Peyer's patch (tissue), 4 donors: ENCODE measurements at places on chromosomes 6 and 20.

DNA sequence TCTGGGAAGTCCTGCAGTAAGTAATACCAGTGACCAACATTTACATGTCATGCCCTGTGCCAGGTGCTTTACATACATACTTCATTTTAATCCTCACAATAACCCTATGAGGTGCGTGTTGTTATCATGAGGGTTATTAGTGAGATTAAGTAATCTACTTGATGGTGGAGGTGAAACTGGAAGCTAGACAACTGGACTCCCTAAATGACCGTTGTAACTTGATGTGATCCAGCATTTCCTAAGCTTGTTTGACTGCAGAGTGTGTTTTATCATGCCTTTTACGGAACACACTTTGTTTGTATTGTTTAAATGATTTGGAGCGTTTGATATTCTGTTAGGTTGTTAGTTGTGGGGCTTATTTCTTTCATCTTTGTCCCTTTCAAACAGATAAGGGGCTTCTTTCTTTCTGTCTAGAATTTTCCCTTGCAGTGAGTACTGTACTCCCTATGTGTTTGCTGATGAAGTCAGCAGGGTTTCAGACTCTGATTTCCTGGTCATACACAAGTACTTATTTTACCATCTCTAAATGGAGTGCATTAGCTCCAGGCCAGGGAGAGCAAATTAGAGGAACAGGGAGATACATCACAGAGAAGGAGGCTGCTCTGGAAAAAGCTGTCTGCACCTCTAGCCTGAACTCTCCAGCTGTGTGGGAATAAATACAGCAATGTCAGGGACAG is 29.7 kb downstream of the CHMP4B start:
- peaks cover 32% of the 10 kb centered on the region for H3K4me1 ChIP-seq
- H3K27ac ChIP-seq, result no peak overlapping the region
- no peaks in the 10 kb centered on the region for H3K27me3 ChIP-seq
- no peak overlapping the region for H3K4me3 ChIP-seq
- no peak for DNase-seq

- no peaks in the 10 kb centered on the region for H3K27me3 ChIP-seq
- no peak overlapping the region for H3K27ac ChIP-seq
- DNase-seq, result no peak
- no peaks in the 10 kb centered on the region for H3K36me3 ChIP-seq
- no peak overlapping the region for H3K4me3 ChIP-seq
These were observed 141.3 kb downstream of the ADGRB3 start for GRCh38 chr6:68776354-68776753.

DNA sequence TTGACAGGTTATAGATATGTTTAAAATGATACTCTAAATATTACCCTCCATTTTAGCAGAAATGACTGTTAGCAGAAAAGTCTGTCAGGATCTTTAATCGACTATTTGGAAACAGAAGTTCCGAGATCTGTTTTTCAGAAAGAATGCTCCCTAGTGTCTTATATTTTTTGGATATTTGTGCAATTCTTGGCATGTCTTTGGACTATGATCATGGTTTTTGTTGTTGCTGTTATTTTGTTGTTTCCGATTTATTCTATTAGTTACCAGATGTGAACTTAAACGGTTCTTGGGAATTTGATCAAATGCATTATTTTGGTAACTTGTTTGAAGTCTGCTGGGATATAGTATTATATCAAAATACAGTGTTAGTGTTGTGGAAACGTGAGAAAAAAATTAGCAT is 106.4 kb upstream of the CEP162 start:
- no peak overlapping the region for H3K27ac ChIP-seq
- H3K36me3 ChIP-seq, result no peaks in the 10 kb centered on the region
- H3K27me3 ChIP-seq, result no peaks in the 10 kb centered on the region

DNA sequence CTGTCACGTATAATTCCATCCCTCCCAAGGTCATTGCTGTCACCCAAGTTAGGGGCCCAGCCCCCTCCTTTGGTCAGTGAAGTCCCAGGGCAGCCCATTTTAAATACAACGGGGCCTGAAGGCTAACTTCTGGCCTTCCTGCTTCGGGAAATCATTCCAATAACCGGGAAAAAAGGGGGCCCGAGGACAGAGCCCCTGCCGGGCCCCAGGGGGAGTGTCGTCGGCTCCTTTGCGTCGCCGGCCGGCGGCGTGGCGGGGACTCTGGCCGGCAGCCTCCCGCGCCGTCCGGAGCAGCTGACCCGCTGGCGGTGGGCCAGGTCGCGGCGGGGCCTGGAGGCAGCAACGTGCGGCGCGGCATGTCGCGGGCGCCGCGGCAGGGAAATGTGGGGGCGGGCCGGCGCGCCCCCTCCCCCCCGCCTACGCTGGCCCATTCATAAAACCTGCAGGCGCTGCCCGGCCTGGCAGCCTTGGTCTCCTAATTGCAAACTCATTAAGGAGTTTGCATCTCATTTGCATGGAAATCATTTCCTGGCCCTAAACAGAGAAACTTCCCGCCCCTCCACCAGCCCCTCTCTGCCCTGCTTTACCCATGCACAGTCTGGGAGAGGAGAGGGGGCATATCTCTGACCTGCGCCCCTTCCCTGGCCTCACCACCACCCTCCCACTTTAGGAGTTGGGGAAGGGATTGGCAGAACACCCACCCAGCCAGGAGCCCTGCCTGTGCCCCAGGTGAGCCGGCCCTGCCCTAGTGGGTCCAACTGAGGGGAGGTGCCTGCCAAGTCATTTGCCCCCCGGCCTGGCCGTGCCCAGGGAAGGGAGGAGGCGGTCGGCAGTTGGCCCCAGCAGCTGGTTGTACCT is 50.7 kb downstream of the MRPL14 start:
- no peaks in the 10 kb centered on the region for H3K36me3 ChIP-seq
- H3K27ac ChIP-seq, result no peak overlapping the region
- peak; percentile 70 for DNase-seq
- H3K4me1 ChIP-seq, result no peaks in the 10 kb centered on the region
- no peak overlapping the region for H3K4me3 ChIP-seq

- no peaks in the 10 kb centered on the region for H3K4me1 ChIP-seq
- no peaks in the 10 kb centered on the region for H3K36me3 ChIP-seq
- H3K4me3 ChIP-seq, result no peak overlapping the region
- H3K27ac ChIP-seq, result no peak overlapping the region
- no peaks in the 10 kb centered on the region for H3K27me3 ChIP-seq
These were observed 102.1 kb downstream of the PRDM1 start for GRCh38 chr6:106188104-106188794.

DNA sequence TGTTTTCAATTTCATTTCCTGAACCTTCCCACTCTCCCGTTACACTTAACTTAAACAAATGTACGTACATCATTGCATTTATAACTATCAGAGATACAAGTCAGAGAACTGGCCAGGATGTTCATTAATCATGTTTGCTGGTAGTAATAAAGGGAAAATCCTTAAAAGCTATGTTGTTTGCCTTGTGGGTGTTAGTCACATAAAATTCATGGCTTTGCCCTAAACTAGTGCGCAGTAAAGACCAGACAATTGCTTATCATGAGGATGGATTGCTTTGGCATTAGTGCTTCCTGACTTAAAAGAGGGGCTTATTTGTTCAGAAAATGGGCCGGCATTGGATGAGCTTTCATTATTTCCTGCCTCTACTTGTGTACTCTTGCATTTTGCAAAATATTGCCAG is 1037.3 kb upstream of the FLRT3 start:
- H3K4me1 ChIP-seq, result no peaks in the 10 kb centered on the region
- no peak overlapping the region for H3K4me3 ChIP-seq
- no peaks in the 10 kb centered on the region for H3K27me3 ChIP-seq

DNA sequence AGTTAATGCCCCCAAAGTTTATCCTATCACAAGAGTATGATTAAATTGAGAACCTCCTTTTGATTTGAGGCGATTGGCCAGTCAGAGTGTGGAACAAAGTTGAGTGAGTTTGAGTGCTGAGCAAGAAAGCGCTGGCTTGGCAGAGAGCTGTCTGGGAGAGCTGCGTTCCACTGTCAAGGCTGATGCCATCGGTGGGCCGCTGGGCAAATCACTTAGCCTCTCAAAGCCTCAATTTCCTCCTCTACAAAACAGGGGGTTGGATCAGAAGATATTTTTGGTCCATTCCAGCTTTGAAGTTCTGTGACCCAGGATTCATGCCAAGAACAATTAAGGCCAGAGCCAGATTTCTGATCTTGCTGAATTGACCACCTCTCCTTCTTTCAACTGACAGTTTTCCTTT is 60.2 kb downstream of the TMEM242 start:
- DNase-seq, result peak; percentile 15
- H3K36me3 ChIP-seq, result no peaks in the 10 kb centered on the region
- no peak overlapping the region for H3K27ac ChIP-seq
- no peaks in the 10 kb centered on the region for H3K4me1 ChIP-seq

GRCh38 chr6:37967651-37968050 is 148.1 kb downstream of the ZFAND3 start:
- no peaks in the 10 kb centered on the region for H3K4me1 ChIP-seq
- no peak for DNase-seq
- no peak overlapping the region for H3K4me3 ChIP-seq
- no peaks in the 10 kb centered on the region for H3K27me3 ChIP-seq

DNA sequence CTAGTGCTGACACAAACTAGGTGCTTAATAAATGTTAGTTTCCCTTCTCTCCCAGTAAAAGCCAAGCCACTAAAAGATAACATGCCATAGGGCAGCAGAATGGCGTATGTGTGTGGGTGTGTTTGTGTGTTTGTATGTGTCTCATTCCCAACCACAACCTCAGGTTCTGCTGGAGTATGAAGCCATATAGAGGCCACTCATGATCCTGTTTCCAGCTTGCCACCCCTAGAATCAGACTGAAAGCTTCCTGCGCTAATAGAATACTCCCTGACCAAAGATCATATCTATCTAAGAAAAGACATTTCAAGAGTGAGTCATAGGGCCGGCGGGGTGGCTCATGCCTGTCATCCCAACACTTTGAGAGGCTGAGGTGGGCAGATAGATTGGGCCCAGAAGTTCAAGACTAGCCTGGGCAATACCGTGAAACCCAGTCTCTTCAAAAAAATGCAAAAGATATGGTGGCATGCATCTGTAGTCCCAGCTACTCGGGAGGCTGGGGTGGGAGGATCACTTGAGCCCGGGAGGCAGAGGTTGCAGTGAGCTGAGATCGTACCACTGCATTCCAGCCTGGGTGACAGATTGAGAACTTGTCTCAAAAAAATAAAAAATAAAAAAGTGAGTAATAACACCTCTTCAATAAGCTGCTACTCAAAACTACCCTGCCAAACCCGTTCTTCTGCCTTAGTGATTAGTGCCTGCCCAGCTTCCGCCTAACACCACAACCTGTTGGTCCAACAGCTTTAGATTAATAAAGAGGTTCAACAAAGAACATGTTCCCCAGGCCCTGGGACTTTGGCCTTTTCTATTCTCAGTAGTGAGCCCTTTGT is 11.8 kb upstream of the SNRPC start:
- no peak for DNase-seq
- H3K4me1 ChIP-seq, result no peaks in the 10 kb centered on the region
- H3K4me3 ChIP-seq, result no peak overlapping the region
- no peaks in the 10 kb centered on the region for H3K27me3 ChIP-seq
- H3K36me3 ChIP-seq, result no peaks in the 10 kb centered on the region
- peak overlapping the region; percentile 94 for H3K27ac ChIP-seq

- no peaks in the 10 kb centered on the region for H3K27me3 ChIP-seq
- DNase-seq, result no peak
- no peaks in the 10 kb centered on the region for H3K36me3 ChIP-seq
- H3K4me1 ChIP-seq, result no peaks in the 10 kb centered on the region
- peak overlapping the region; percentile 22 for H3K27ac ChIP-seq
These were observed 181.0 kb upstream of the ZNF217 start for GRCh38 chr20:53774461-53775203.

DNA sequence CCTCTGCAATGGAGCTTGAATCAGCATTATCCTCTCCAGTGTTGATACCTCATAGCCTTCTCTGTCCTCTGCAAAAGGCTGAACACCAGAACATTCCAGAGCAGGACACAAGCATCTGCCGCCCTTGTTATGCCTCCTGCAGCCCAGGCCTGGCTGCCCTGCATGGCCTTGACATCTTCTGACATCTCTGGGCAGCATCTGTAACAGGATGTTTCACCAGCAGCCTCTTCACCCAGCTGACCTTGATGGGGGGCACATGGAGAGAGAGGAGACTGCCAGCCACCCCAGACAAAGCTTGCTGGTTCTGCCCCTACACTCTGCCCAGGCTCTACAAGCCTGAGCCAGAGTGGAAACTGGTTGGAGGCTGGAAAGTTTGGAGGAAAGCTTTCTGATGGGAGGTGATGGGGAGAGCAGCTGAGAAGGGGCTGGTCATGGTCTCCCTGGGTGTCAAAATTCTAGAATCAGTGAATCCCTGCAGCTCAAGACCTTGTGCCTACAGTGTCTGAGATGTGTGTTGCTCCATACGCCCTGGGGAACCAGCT is 145.1 kb downstream of the MRPL14 start:
- H3K36me3 ChIP-seq, result no peaks in the 10 kb centered on the region
- H3K4me1 ChIP-seq, result no peaks in the 10 kb centered on the region
- no peak overlapping the region for H3K4me3 ChIP-seq
- peak; percentile 18 for DNase-seq

DNA sequence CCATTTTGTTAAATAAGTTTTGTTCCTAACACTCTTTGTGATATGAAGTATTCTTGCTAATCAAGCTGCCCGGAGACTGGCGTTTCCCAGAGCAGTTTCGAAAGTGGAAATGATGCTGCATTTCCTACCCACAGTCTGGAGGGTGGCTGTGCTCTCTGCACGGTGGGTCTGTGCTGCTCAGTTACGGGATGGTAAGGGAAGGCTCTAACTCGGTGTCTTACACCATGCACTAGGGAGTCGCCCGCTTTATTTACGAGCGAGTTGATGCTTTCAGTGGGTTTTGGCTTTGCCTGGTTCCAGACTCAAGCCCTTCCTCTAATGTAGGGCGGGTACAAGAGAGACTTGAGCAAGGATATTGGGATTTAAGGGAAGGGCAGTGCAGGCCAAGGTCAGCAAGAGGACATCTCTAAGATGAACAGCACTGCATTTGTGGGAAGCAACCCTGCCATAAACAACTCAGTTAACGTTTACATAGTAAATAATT is 180.1 kb upstream of the AKAP12 start:
- no peaks in the 10 kb centered on the region for H3K27me3 ChIP-seq
- H3K4me1 ChIP-seq, result no peaks in the 10 kb centered on the region
- no peak overlapping the region for H3K27ac ChIP-seq
- no peak overlapping the region for H3K4me3 ChIP-seq
- DNase-seq, result no peak
- no peaks in the 10 kb centered on the region for H3K36me3 ChIP-seq

GRCh38 chr20:49482621-49483017 is at the start of gene KCNB1:
TSS of gene KCNB1 (minus strand) at chr20:49482668. CDS start at chr20:49482480, 188 bp downstream.
- H3K27ac ChIP-seq, result no peak within 1 kb of the TSS
- no peaks in the 10 kb centered on the region for H3K27me3 ChIP-seq
- no peaks in the 10 kb centered on the region for H3K4me1 ChIP-seq
- H3K4me3 ChIP-seq, result peak within 1 kb of the TSS; percentile 49
- DNase-seq, result peak; percentile 53

DNA sequence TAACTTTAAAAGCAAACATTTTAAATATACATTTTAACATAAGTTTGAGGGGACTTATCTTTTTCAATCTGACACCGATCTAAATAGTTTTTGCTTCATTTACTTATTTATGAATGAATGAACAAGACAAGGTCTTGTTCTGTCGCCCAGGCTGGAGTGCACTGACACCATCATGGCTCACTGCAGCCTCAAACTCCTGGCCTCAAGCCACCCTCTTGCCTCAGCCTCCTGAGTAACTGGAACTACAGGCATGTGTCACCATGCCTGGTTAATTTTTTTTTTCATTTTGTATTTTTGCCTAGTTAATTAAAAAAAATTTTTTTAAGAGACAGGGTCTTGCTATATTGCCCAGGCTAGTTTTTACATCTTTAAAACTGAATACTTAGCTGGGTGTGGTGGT is 25.4 kb downstream of the FBXO9 start:
- no peaks in the 10 kb centered on the region for H3K27me3 ChIP-seq
- H3K4me1 ChIP-seq, result no peaks in the 10 kb centered on the region
- no peak overlapping the region for H3K27ac ChIP-seq
